Natural killer cell (primary cell): ENCODE measurements at places on chromosomes 6 and 20. TPM values are rescaled to one million over a fixed set of nuclear protein-coding genes. Genes with fewer than 3 reads are reported as not detected.

C6orf163 gene
- 2.3 TPM for total RNA-seq

MAP7 gene
- 0.68 TPM for total RNA-seq

DNA sequence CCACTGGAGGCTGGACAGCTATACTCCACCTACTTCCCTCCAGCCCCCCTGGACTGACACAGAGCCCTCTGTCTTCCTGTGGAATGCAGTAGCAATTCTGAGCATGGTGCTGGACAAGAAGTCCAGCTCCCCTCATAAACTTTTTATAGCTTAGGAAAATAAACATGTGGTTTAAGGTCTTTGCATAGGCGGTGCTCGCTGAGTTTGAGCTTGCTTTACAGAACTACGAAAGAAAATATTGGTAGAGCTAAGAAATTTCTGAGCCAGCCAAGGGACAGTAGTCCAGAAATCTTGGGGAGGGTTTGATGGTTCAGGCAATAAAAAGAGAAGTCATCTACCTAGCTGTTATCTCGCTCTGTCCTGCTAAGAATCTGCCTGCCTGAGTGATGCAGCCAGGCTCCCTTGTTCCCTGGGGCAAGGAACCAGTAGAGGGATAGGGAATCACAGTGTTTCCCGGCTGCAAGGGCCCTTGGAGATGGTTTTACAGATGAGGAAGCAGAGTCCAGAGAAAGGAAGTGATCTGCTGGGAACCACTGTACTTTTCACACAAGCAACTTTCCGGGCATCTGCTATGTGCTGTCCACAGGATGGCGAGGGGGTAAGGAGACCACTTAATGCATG, 343.4 kb downstream of the CDC5L start:
- DNase-seq = no peak

DNA sequence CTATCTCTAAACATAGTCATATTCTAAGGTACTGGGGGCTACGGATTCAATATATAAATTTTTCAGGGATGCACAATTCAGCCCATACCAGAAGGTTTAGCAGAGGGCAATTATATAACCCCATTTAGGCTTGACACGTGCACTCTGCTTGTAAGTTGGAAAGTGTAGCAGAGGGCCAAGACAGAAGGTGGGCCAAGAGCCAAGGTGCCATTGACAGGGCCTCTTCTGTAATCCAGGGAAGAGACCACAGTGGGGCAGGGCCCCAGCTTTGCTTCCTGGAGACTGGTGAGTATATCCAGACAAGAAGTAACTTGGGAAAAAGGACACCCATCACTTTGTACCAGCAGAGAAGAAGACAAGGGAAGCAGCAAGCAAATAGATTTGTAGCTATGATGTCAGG, 672.4 kb upstream of the MARCKS start:
- DNase-seq = no peak

- no peak for DNase-seq
These were observed 35.6 kb downstream of the MOCS1 start for GRCh38 chr6:39898625-39899024.

DNA sequence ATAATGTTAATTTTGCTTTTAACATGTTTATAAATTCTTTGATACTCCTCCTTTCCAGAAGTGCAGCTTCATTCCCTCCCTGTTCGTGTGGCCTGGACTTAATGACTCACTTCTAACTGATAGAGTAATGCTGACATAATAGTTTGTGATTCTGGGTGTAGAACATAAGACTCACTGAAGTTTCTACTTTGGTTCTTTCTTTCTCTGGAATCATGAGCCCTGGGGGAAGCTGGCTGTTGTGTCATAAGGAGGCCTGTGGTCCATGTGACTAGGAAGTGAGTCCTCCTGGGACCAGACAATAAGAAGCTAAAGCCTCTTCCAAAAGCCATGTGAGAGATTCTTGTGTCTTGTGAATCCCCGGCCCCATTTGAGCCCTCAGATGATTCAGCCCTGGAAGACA, 30.5 kb upstream of the HLA-G start:
- DNase-seq = no peak

HDAC2 gene
- total RNA-seq = 74.5 TPM

GRCh38 chr20:13024596-13024995, 15.8 kb downstream of the SPTLC3 start:
- DNase-seq = no peak

DNA sequence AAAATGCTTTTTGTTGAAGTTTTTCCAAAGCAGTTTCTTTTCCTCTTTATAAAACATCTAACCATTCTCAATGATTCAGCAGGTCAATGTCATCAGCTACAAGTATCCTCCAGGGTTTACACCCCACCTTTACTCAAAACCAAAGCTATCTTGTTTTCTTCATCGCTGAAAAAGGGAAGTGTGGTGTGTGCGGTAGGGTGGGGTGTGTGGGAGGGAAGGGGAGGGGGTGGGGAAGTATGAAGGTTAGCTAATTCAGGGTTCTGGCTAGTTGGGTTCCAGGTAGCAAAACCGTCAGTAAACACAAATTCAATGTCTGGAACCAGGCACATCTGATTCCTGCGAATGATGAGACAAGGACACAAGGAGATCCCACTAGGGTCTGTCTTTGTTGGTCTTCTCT, 189.6 kb downstream of the GJA10 start:
- peak; percentile 72 for DNase-seq

DNA sequence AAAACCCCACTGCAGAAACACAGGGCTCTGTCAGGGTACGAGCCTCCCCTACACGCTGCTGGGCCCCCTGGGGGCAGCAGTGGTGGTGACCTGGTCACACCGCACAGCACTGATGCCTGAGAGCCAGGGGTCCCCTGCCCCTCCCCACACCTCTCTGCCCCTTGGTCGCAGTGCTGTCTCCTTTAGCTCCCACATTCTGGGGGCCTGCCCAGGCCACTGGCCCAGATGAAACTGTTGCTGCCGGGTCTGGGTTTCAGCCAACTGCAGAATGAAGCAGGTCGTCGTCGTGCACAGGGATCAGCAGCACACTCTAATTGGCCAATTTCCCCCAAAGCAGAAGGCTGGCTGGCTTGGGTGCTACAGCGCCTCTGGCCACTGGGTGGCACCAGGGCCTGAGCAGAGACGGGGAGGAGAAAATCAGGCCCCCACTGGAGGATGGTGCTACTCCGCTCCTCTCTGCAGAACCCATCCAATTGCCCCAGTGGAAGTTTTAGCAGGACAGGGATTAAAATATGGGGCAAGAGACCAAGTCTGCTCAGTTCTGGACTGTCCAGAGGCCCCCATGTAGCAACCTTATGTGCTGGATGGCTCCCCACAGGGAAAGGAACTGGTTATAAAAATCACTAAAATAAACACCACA, 26.1 kb downstream of the DIDO1 start:
- DNase-seq = peak; percentile 88

- DNase-seq = no peak
These were observed 255.8 kb downstream of the HDGFL1 start for GRCh38 chr6:22825210-22825609.

DNA sequence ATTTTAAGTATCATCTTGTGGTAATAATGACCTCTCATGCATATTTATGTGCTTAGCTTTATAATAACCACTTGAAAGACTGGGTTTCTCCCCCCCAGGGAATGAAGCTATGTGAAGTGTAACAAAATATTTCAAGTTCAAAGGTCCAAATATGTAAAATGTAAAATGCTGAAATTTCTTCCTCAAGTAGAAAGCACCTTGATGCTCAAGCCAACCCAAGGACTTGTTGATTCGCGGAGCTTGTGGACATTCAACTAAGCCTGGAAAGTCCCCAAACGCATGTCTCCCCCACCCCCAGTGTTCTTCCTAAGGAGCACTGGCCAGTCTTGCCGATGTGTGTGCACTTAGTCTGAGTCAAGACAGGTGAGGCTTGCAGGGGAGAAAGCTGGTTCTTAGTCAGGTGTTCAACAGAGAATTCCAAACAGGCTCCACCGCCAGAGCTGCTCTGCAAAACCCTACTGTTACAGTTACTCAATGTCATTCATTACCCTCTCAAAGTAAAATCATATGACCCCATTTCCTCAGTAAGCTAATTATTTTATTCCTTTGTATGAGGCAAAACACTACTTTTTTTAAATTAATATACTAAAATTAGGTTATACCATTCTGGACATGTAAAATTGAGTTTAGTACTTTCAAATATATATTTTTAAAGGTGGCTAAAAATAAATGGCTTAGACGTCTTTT, 46.9 kb upstream of the QKI start:
- no peak for DNase-seq
